ENCODE measurements at places on chromosomes 2 and 18. TPM values are rescaled to one million over a fixed set of nuclear protein-coding genes. Genes with fewer than 3 reads are reported as not detected.

GRCh38 chr2:217941339-217941738 lies 61.5 kb downstream of the TNS1 start:
- DNase-seq = no peak

GRCh38 chr2:227366769-227367426 lies 12.2 kb downstream of the TM4SF20 start:
- DNase-seq = no peak

DNA sequence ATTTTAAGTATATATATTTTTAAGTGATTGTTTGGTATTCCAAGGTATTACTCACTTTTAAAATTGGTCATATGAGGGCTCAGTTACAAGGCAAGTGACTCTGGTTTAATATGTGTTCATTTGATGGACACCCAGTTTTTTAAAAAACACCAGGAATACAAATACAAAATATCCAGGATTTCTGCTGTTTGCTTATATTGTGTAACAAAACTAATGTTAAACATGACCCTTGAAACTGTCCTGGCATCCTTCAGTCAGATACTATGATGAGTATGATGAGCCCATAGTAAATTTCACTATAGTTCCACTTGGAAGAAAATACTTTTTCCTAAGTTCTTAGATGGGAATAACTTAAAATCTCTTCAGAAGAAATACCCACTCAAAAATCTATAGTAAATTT lies 11.4 kb upstream of the ONECUT2 start:
- DNase-seq = no peak

GRCh38 chr2:85089585-85089984 lies 43.6 kb upstream of the TCF7L1 start:
- peak; percentile 30 for DNase-seq

GRCh38 chr2:75571730-75572430 lies 11.1 kb upstream of the EVA1A start:
- no peak for DNase-seq

GRCh38 chr18:31500051-31500688 lies 2.2 kb downstream of the DSG2 start:
- DNase-seq = no peak

DNA sequence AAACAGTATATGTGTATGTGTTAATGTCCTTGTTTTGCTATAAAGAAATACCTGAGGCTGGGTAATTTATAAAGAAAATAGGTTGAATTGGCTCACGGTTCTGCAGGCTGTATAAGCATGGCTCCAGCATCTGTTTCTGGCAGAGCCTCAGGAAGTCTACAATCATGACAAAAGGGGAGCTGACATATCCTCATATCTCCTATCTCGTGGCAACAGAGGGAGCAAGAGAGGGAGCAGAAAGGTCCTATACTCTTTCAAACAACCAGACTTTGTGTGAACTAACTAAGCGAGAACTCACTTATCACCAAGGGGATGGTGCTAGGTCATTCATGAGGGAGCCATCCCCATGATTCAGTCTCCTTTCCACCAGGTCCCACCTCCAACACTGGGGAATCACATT lies 13.0 kb downstream of the CALCRL start:
- no peak for DNase-seq

DNA sequence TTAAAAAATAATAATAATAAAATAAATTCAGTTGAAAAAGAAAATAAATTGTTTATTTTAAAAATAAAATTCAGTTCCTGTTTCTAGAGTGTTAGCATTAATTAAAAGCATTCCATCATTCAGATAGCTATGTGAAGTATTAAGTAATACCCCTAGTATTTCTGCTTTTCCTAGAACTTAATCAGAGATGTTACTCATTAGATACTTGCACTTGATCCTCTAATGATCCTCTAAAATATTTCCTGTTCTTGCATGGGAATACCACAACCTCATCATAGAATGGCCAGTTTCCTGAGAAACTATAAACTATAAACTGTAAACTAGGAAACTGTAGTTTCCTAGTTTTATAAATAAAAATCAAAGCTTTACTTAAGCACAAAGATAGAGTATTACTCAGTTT lies 11.1 kb upstream of the CNNM3 start:
- no peak for DNase-seq

- DNase-seq = no peak
These were observed 6.2 kb downstream of the TTC32 start for GRCh38 chr2:19895535-19895934.

- DNase-seq = peak; percentile 73
These were observed 230.1 kb upstream of the SPOPL start for GRCh38 chr2:138271467-138271866.

GREB1 gene
- polyA plus RNA-seq = 12.2 TPM

UGT1A4 gene
- polyA plus RNA-seq = not detected

SULT1C4 gene
- 0.56 TPM for polyA plus RNA-seq

XRCC5 gene
- polyA plus RNA-seq = 432 TPM

TEX44 gene
- polyA plus RNA-seq = not detected

GCKR gene
- not detected for polyA plus RNA-seq

ACVR2A gene
- polyA plus RNA-seq = 9.5 TPM
